ENCODE measurements at places on chromosomes 11 and 22.

GRCh38 chr22:21646608-21647590, 4.8 kb downstream of the SDF2L1 start:
- peak; percentile 79 for DNase-seq

GRCh38 chr11:91231226-91231625, 993.4 kb upstream of the FAT3 start:
- peak; percentile 32 for DNase-seq

- no peak for DNase-seq
Measured at GRCh38 chr11:119446434-119446833, 23.5 kb upstream of the THY1 start.

GRCh38 chr11:35036639-35037038, 102.3 kb upstream of the CD44 start:
- no peak for DNase-seq

DNA sequence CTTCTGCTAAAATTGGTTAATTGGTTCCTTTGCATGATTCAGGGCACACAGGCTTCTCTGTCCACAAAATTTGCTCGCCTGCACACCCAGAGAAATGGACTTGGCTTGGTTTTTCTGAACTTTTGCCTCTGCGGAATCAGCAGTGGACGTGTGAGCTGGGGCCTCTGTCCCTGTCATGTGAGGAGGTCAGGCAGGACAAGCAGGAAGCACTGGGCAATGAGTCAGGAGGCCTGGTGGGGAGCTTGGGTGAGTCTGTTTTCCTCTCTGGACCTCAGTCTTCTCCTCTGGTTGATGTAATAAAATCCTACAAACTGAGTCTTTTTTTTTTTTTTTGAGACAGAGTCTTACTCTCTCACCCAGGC, 10.4 kb upstream of the CELSR1 start:
- no peak for DNase-seq

DNA sequence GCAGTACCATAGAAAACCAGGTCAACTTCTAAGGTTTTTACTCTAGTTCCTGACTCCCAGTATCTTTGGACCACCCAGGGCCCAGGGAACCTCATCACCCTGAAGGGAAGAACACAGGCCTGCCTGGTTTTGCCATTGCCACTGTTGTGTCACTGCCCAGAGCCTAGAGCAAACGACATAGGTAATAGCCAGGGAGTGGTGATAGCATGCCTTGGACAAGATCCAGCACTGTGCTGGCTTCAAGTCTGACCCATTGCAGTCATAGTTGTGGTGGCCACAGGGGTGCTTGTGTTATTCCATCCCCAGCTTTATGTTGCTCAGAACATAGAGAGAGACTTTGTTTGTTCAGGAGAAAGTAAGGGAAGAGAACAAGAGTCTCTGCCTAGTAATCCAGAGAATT, 2310.2 kb downstream of the LRRC4C start:
- DNase-seq: no peak

DNA sequence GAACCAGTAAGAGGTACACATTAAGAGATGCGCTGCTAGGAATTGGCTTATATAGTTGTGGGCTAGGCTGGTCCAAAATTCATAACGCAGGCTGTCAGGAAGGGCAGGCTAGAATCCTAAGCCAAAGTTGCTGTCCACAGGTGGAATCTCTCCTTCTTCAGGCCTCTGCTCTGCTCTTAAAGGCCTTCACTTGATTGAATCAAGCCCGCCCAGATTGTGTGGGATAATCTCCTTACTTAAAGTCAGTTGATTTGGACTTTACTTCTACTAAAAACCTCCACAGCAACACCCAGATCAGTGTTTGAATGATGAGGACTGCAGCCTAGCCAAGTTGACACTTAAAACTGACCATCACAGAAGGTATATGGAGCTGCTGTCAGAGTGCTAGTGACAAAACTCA, 68.8 kb downstream of the LRRC32 start:
- DNase-seq: no peak

Measured in NCI-H2227 treated with DMSO at 0.1 percent for 48 hours (cell line).